ENCODE measurements at places on chromosomes 4 and X.

- DNase-seq, result no peak
Observed at GRCh38 chr4:128298852-128299251, 11.2 kb upstream of the PGRMC2 start.

DNA sequence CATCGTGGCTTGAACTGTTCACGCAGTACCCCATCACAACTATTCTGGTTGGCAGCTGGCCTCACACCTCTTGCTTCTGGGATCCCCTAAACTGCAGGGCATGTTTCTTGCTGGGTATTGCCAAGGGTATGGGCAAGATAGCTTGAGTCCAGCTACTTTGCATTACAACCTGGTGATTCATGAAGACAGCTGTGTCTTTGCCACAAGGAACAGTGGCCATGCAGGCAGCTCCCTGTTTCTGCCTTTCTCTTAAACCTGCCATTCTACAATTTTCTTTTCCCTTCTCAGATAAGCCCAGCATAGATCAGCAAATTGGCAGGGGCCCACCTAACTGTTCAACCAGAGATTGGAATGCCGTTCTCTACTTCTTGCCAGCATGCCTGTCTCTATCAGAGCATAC lies 42.8 kb downstream of the TENM3 start:
- no peak for DNase-seq

DNA sequence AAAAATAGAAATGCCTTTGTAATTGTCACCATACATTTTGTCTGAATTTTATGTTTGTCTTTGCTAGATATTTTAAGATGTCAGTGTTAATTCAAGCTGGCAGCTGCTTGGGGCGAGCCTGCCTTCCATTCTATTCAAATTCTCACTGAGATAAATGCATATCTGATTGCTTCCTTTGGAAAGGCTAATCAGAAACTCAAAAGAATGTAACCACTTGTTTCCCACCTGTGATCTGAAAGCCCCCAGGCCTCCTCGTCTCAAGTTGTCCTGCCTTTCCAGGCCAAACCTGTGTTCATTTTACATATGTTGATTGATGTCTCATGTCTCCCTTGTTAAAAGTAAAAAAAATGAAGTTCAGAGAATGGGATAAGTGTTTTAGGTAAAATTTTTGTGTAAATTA lies 318.7 kb upstream of the TECRL start:
- DNase-seq, result no peak

GRCh38 chr4:48024522-48024921 lies 8.0 kb downstream of the NIPAL1 start:
- no peak for DNase-seq

- no peak for DNase-seq
Observed at GRCh38 chr4:95250544-95251137, 298.1 kb downstream of the UNC5C start.

GRCh38 chrX:49003696-49004095 lies 1.6 kb upstream of the GRIPAP1 start:
- no peak for DNase-seq

DNA sequence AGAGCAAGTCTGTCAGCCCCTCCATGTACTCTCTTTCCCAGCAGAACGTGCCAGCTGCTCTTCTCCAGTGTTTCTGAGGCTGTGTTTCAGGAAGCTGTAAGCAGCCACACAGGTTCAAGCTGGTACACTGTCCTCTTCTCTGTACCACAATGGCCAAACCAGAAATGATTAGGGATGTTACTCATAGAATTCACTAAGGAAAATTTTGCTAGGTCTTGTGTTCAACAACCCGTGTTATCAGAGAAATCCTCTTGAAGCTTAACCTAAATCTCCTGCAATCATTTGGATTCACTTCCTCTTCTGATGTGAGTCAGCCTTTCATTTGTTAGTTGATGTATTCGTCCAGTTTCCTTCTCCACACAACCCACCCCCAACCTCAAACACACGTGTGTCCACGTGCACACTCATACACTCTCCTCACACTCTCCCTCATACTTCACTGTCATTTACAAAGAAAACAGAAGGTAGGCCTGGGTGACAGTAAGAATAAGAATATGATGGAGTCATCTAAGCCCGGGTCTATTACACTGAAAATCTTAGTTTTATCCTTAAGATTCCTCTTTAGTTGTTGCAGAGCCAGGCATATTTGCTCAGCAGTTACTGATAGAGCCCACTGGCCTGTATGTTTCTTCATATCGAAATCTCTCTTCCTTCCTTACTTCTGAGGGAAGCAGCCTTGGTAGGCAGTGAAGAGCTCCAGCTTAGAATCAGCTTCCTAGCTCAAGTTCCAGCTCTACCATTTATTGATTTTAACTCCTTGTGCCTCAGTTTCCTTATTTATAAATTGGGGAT lies 63.4 kb downstream of the DCUN1D4 start:
- no peak for DNase-seq

DNA sequence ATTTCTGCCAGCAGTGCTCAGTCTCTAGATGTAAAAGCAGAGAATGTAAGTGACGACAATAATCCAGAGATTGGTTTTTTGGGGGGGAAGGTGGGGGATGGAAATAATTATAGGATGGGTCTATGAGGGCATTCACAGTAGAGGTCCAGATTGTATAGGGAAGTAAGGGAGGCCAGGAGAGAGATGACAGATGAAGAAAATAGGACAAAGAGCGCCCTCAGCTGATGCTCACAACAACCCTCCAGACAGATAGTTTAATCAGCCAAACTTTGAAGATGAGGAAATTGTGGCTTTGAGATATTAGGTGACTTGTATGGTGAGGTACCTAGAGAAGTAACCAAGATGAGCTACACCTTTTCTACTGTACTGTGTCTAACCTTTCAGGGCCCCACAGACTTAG lies 137.9 kb downstream of the MAGEB17 start:
- no peak for DNase-seq

- DNase-seq, result no peak
Observed at GRCh38 chr4:3514221-3514780, 17.9 kb downstream of the LRPAP1 start.

DNA sequence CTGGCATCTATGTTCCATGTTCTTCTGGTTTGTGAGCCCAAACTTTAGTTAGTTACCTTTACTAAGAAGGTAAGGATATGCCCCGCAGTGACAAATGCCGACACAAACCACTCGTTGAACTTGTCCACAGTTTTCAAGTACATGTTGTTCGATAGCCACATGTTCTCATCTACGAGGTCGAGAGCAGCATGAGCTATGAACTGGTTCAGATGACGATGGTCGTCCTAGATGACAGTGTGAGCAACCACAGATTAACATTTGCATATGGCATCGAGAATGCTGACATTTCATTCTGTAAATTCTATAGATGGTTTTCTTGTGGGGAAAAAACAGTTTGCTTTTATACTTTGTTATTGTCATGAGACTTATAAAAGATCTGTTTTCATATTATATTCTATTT lies 18.0 kb downstream of the TRAPPC2 start:
- DNase-seq, result no peak

DNA sequence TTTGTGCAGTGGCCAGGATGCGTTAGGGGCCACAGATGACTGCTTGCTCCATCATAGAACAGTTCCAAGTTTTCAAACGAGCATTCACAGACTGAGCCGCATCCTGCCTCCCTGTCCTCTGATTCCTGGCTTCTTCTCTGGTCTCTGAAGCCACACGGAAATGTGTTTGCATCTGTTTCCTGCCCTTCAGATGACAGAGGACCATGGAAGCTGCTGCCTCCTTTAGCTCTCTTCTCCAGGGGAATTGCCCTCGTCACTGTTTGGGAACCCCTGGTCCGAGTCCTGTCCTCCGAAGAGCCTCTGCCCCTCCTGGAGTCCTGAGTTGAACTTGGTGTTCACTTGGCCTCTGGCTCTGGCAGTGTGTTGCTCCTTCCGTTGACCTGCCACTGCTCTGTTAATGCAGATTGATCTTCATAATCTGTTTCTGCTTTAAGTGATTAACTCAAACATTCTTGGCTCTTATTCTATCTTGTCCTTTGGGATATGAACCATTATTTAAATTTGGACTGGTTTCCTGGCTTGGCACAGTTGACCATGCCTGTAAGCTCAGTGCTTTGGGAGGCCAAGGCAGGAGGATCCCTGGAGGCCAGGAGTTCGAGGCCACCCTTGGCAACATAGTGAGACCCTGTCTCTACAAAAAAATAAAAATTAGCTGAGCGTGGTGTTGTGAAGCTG lies 96.0 kb downstream of the PTTG2 start:
- no peak for DNase-seq

- DNase-seq, result no peak
Observed at GRCh38 chrX:100395781-100396180, 14.3 kb downstream of the PCDH19 start.

DNA sequence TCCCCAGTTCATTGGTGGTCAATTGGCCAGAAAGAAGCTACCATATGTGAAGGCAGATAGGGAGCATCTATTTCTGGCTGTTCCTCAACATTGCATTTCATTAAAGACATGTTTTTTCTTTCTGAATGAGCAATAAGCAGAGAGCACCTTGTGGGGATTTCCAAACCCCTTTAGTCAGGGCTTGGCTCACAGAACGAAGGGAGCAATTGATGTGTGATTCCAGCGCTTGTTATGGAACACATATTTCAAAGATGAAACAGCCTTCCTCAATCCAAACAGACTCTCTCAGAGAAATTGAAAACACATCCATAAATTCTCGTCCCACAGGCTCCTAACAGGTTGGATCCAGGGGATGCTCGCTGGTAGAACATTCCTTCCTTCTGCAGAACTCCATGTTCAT lies 84.1 kb downstream of the CLCN4 start:
- no peak for DNase-seq
